ENCODE measurements at places on chromosomes 1 and 21. TPM values are rescaled to one million over a fixed set of nuclear protein-coding genes. Genes with fewer than 3 reads are reported as not detected.

- peaks cover 42% of the 10 kb centered on the region for H3K27me3 ChIP-seq
- no peak overlapping the region for H3K27ac ChIP-seq
- no peak overlapping the region for H3K4me3 ChIP-seq
- H3K36me3 ChIP-seq = no peaks in the 10 kb centered on the region
- H3K4me1 ChIP-seq = no peaks in the 10 kb centered on the region
Observed at GRCh38 chr1:12630946-12631530, 12.8 kb upstream of the AADACL4 start.

The METTL13 gene
- 26.3 TPM for total RNA-seq

- no peak for DNase-seq
- H3K27me3 ChIP-seq = no peaks in the 10 kb centered on the region
- no peaks in the 10 kb centered on the region for H3K4me1 ChIP-seq
- H3K27ac ChIP-seq = no peak overlapping the region
Observed at GRCh38 chr21:22575165-22575584, 1577.0 kb downstream of the NCAM2 start.

The SPATA21 gene
- not detected for total RNA-seq

The DNAJC8 gene
- total RNA-seq = 53.6 TPM

DNA sequence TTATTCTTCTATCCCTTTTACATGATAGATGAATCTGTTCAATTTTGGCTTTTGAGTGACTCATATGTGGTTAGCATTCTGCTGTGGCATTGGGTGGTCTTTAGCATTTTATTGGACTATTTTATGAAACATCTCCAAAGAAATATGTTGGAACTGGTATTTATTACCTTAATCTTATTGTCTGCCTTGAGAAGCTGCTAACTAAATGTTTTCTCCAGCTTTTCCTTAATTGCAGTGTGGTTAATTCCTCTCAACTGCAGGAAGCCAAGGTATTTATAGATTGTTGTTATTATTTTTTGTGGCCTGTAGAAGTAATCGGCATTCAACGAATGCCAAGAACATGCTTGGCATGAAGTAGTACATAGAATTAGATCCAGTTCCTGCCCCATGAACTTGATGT, 64.1 kb downstream of the NOS1AP start:
- H3K4me3 ChIP-seq = no peak overlapping the region
- no peak for DNase-seq
- peaks cover 9% of the 10 kb centered on the region for H3K4me1 ChIP-seq
- peaks cover 2% of the 10 kb centered on the region for H3K27me3 ChIP-seq
- H3K36me3 ChIP-seq = no peaks in the 10 kb centered on the region

The SERTAD4 gene
- total RNA-seq = under 0.01 TPM

DNA sequence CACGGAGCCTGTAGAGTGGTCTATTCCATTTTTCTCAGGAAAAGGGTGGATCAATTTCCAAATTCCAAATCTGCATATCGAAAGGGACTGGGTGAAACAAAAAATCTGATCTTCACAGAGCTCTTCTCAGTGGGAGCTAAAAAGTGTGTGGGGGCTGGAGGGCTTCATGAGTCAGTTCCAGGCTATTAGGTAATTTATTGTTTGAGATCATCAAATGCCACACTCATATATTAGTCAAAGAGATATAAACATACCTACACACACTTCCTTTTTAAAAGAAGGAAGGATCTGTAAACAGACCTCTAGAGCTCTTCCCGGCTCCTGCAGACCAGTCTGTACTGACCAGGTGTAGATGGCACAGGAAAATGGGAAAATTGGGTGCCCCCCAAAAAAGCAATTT, 175.4 kb downstream of the ZBTB18 start:
- H3K36me3 ChIP-seq = no peaks in the 10 kb centered on the region
- H3K4me1 ChIP-seq = peaks cover 8% of the 10 kb centered on the region
- H3K4me3 ChIP-seq = no peak overlapping the region
- DNase-seq = peak; percentile 61

DNA sequence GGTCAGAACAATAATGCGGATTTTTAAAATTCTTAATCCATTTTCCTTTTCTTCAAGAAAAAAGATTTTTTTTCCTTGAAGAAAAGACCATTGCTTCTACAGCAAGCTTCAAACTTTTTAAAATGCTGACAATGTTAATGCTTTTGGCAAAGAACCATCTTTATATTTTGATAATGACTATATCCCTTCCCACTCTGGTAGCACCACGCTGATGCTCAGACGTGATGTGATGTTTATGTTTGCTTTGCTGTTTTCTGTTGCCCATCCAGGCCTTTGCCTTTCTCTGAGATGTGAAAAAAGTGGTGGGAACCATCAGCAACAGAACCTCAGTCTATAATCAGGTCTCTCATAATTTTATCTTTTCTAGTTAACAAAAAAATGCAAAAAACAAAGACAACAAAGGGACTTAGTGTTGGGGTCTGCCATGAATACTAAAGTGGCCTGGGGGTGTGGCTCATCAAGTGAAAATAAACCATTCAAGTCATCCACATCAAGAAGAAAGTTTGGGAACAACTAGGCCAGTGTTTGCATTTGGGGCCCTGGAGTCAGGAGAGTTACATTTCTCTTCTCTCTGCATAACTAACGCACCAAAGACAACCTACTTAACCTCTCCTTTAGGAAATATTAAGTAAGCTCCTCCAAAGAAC, 244.6 kb upstream of the DMRTA2 start:
- H3K4me1 ChIP-seq = peaks cover 9% of the 10 kb centered on the region
- peak; percentile 34 for DNase-seq
- no peak overlapping the region for H3K4me3 ChIP-seq
- no peak overlapping the region for H3K27ac ChIP-seq
- no peaks in the 10 kb centered on the region for H3K36me3 ChIP-seq
- H3K27me3 ChIP-seq = no peaks in the 10 kb centered on the region

The BGLAP gene
- not detected for total RNA-seq

The TIE1 gene
- total RNA-seq = 3.3 TPM

GRCh38 chr21:29245104-29245643, 53.5 kb upstream of the BACH1 start:
- no peaks in the 10 kb centered on the region for H3K36me3 ChIP-seq
- H3K4me1 ChIP-seq = peaks cover 7% of the 10 kb centered on the region
- peak overlapping the region; percentile 15 for H3K27ac ChIP-seq
- H3K4me3 ChIP-seq = no peak overlapping the region
- peak; percentile 61 for DNase-seq

DNA sequence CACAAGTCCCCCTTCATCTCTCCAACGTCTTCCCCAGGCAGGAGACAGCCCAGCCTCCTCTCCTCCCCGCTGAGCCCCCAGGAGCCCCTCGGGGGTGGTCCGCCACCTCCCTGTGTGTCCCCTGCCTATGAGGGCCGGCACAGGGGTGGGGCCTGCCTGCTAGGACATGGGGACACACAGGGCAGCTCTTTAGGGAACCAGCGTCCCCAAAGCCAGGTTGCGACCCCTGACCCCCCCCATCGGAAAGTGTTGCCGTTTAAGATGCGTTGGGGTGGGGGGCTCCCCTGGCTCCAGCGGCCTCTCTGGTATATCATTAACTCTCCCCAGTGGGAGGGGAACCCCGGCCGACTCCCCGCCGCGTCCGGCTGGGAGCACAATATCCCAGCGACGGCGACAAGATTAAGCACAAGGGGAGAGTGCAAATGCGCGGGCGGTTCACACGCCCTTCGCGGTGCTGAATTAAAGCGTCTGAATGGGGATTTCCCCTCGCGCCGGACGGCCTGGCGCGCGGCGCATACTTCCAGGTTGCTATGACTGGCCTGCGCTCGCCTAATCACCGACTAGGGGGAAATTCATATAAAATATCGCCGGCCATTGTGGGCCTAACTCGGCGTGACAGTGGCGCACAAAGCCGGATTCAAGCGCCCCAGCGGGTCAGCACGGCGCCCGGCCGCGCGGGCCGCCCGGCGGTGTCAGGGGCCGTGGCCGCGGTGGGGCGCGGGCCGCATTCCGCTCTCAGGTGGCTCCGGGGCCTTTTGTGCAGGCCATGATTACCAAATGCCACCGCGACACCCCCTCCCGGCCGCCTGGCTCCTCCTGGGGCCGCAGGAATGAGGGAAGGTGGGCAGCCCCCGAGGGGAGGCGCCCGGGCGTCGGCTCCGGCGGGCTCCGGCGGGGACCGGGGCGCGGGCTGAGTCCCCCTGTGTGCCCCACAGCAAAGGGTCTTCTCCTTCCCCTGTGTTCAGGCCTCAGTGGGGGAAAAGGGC, 30.9 kb downstream of the WNT3A start:
- H3K27me3 ChIP-seq = peaks cover 40% of the 10 kb centered on the region
- DNase-seq = peak; percentile 19
- H3K4me3 ChIP-seq = no peak overlapping the region
- H3K27ac ChIP-seq = no peak overlapping the region

DNA sequence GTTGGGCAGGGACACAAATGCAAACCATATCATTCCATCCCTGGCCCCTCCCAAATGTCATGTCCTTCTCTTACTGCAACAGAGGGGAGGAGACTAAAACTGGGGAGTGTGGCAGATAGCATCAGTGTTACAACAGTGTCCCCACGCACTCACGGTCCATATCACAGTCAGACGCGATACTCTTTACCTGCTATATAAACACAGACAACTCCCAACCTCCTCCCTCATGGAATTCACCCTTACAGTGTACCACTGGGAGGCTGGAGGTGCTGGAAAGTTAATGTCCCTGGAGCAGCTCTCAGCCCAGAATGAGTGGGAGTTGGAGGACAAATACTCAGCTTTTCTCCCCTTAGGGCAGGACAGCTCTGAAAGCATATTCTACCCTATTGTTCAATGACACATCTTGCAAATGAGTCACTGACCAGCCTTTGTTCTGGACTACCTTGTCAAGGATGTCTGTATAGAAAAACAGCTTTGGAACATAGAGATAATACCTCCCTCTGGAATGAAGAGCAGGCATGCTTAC, 445.9 kb downstream of the SETD4 start:
- peak; percentile 39 for DNase-seq
- no peaks in the 10 kb centered on the region for H3K27me3 ChIP-seq
- no peak overlapping the region for H3K27ac ChIP-seq
- H3K36me3 ChIP-seq = no peaks in the 10 kb centered on the region
- H3K4me1 ChIP-seq = peaks cover 9% of the 10 kb centered on the region

All from IMR-90 (cell line).